Subcutaneous preadipocyte (primary cell): ENCODE measurements at places on chromosomes 2 and 18. TPM values are rescaled to one million over a fixed set of nuclear protein-coding genes. Genes with fewer than 3 reads are reported as not detected.

The ADD2 gene
- total RNA-seq, result under 0.01 and 0.20 TPM in 2 replicates

The ERICH2 gene
- total RNA-seq, result not detected in 2 replicates

The BOLL gene
- total RNA-seq, result not detected in 2 replicates

The IHH gene
- not detected in 2 replicates for total RNA-seq

The IL36A gene
- total RNA-seq, result not detected in 2 replicates

The CKAP2L gene
- total RNA-seq, result 8.5 and 16.8 TPM in 2 replicates

The CDH2 gene
- total RNA-seq, result 1.1 and 5.7 TPM in 2 replicates

The STARD6 gene
- total RNA-seq, result under 0.01 TPM in 1 of 2 replicates, not detected in the other

The FAM124B gene
- total RNA-seq, result not detected in 2 replicates

The DRC1 gene
- total RNA-seq, result not detected in 2 replicates

The CLHC1 gene
- total RNA-seq, result 3.7 and 8.6 TPM in 2 replicates

The EVX2 gene
- not detected in 2 replicates for total RNA-seq

The HOXD12 gene
- total RNA-seq, result not detected in 2 replicates

The NTSR2 gene
- not detected in 2 replicates for total RNA-seq
